ENCODE measurements at places on chromosomes 11 and 22.

DNA sequence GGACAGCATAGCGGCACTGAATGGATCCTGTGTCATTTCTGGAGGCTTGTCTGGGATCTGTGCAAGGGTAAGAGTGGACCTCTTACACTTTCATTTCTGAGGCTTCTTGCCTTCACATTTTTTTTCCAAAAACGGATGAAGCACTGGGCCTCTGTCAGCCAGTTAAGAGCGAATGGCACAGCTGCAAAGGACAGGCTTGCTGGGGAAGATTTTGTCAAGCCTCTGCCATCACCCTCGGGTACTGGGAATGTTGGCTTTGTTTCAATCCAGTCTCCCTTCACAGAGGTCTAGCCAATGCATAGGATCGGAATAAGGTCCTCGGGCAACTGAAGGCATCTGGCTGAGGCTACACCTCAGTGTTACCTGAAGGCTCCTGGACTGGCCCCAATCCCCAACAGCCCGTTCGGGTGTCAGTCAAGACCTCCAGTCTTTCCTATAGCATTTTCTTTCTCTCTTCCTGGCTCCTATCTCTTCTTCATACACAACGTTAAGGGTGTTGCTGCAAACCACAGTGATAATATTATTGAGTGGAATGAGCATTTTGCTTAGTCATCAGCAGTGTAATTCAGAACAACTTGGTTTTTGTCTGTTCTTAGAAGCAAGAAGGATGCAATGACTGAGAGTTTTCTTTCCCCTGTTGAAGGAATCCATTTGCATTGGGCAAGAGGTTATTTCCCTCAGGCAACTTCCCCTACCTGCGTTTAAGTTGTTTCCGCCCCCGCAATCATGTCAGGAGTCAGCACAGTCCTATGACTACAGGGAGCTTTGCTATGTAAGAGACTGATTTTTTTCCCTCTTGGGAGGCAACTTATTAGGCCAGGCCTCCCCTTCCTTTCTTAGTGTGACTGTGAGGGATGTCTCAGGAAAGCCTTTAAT is 22.8 kb downstream of the NPAT start:
- DNase-seq = no peak

DNA sequence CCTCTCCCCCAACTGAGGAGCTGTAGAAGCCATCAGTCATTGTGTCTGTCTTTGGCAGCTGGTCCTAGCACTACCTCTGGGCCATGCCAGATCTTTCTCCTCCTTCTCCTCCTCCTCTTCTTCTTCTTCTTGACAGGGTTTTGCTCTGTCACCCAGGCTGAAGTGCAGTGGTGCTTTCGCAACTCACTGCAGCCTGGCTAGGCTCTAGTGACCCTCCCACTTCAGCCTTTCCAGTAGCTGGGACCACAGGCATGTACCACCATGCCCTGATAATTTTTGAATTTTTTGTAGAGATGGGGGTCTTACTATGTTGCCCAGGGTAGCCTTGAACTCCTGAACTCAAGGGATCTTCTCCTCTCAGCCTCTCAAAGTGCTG is 50.1 kb upstream of the SHANK2 start:
- no peak for DNase-seq

- DNase-seq = no peak
These were observed 36.8 kb downstream of the TBX1 start for GRCh38 chr22:19797086-19798002.

GRCh38 chr22:20296598-20296997 is 23.3 kb downstream of the DGCR6L start:
- no peak for DNase-seq

- DNase-seq = no peak
These were observed 18.1 kb downstream of the SMARCB1 start for GRCh38 chr22:23804781-23805291.

- DNase-seq = peak; percentile 37
These were observed at the start of gene LTBP3 for GRCh38 chr11:65558002-65558929. Gene LTBP3 (minus strand): TSS chr11:65558359. CDS start chr11:65557959, 400 bp downstream.

- DNase-seq = peak; percentile 85
These were observed 35.6 kb upstream of the TPBGL start for GRCh38 chr11:75204685-75205563.

- DNase-seq = no peak
These were observed 36.6 kb downstream of the KCNJ1 start for GRCh38 chr11:128830290-128831173.

DNA sequence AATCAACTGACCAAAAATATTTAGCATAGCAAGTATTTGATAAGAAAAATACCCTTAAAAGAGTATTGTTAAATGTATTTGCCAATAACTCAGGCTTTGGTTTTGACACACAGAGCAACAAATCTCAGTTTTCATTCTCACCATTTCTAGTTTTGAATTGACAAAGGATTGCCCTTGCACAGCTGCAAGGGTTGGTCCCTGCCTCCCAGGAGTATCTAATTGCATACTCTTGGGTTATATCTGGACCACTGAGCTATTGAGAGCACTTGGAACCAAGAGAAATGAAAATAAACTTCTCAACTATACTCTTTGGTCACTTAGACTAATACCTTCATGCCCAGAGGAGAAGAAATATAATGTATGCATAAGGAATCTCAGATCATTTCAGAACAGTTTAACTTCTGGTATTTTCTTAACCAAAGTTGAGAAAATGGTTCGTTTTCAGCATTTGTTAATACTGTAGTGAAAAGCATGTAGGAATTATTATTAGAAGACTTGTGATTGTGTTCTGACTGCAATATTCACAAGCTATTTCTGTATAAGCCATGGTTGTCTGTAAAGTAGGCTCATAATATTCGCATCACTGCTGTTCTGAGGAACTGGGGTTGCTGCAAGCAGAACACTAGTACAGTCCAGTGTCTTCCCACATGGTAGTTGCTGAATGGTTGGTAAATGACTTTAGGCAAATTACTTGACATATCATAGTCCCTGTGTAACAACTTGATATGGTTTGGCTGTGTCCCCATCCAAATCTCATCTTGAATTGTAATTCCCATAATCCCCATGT is 7.9 kb downstream of the C2CD3 start:
- DNase-seq = no peak

DNA sequence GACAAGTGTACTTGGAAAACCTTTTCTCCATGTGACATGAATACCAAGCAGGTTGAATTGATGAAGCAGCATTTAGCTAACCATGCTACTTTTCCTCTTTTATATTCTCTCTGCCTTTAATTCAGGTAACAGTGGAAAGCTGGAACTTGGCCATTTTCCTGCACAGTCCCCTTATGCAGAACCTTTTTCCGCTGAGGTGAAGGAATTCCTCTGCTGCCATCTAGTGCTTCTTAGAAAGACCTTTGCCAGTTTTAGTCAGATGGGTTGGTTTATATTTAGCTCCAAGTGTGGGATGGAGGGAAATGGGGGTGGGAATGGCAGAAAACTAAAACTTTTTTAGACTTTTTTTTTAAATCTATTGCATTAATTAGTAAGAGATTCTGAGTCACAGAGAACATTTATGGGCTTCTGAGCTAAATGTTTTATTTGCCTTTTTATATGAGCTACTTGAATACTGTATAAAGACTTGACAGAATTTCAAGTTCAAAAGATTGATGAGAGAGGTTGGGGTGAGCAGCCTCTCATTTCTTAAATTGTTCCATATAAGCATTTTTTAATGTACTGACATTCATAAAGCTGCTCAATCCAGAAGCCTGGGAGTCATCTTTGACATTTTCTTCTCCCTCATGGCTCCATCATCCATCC is 153.9 kb upstream of the ZC3H12C start:
- DNase-seq = peak; percentile 84

GRCh38 chr11:77724636-77725035 is 87.0 kb upstream of the CLNS1A start:
- no peak for DNase-seq

- DNase-seq = no peak
These were observed 35.6 kb downstream of the GAS2 start for GRCh38 chr11:22702031-22702430.

GRCh38 chr11:45041596-45041995 is 90.9 kb upstream of the TP53I11 start:
- peak; percentile 92 for DNase-seq

GRCh38 chr11:63667995-63668795 is 3.0 kb downstream of the ATL3 start:
- DNase-seq = no peak

GRCh38 chr11:46736615-46737014 is 17.6 kb downstream of the F2 start:
- DNase-seq = no peak

GRCh38 chr11:6703247-6704063 is 20.3 kb upstream of the MRPL17 start:
- DNase-seq = no peak

DNA sequence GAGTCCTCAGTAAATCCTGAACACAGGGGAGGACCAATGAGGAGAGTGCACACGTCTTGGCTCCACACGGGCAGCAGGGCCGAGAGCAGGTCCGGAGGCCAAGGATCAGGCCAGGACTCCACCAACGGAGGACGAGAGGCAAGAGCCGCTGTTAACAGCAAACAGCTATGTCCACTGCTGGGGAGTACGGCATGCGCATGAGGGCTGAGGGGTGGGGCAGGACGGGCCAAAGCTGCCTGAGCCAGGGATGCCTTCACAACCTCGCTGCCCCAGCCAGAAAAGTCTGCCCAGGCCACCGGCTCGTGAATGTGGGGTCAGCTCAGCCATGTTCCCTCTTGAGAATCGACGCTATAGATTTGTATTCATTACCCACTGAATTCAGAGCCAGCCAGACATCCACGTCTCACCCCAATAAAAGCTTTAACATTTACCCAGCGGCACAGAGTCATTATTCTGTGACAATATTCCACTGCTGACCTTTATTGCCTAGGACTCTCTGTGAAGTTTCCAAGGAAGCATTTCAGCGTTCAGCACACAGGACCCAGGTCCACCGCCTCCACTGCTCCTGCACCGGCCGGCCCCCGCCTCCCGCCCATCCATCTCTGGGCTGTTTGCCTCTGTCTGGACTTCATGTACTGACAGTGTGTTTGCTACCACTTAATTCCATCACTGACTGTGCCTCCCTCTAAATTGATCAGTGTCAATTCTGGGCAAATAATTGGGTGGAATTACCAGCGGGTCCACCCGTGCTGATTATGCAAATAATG is 384.9 kb downstream of the SHANK2 start:
- DNase-seq = no peak

DNA sequence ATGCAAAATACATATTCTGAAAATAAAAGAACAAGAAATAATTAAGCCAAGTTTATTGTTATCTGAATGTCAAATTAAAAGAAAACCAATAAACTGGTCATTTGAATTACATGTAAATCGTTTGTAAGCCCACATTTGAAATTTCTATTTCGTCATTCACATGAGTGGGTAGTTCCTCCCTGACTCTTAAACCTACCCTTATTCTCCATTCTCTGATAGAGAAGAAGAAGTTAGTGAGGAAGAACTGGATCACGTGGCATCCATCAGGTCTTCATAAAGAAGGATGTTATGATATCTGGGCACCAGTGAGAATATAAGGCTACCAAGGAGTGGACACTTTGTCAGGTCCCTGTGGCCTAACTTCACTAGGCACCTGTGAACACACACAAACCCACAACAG is 328.1 kb downstream of the OPCML start:
- DNase-seq = no peak

- DNase-seq = peak; percentile 97
These were observed at the start of gene SMDT1 for GRCh38 chr22:42079319-42080251. Gene SMDT1 (plus strand): TSS chr22:42079700. CDS start chr22:42079769, 69 bp downstream.

DNA sequence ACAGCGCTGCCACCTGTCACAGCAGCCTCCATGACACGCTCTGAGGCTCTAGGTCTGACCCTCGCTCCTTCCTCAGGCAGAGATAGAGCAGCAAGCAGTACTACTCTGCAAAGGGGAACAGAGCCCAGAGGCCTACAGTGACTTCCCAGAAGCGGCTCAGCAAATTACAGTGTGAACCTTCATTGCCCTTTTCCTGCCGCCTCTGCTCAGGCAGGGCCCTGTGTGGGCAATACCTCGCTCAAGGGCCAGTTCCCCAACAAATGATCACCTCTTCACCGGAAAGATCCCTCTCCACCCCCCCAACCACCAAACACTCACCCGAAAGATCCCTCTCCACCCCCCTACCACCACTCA is 12.3 kb downstream of the KIAA0930 start:
- no peak for DNase-seq

GRCh38 chr22:46065691-46066454 is 84.5 kb upstream of the PPARA start:
- DNase-seq = no peak

DNA sequence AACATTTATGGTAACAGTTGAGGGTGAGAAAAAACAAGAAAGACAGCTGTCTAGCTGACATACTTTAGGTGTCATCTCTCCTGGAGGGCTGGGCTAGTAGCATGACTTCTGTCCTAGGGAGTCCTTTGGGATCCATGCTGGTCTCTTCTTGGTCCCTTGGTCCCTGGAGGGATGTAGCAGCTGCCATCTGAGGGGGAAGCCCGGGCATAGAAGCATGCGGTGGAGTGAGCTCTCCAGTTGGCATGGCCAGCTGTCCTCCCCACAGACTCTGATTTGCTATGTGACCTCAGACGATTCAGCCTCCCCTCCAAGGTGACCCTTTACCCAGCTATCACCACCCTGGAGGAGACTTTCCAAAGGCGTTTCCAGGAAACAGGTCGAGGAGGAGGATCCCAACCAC is 28.7 kb downstream of the POU2F3 start:
- no peak for DNase-seq

GRCh38 chr22:35697142-35697541 is 20.5 kb upstream of the APOL5 start:
- no peak for DNase-seq

- DNase-seq = no peak
These were observed 46.4 kb downstream of the ARHGAP20 start for GRCh38 chr11:110665689-110666465.

GRCh38 chr11:68048681-68049508 is 10.1 kb downstream of the TCIRG1 start:
- DNase-seq = no peak

DNA sequence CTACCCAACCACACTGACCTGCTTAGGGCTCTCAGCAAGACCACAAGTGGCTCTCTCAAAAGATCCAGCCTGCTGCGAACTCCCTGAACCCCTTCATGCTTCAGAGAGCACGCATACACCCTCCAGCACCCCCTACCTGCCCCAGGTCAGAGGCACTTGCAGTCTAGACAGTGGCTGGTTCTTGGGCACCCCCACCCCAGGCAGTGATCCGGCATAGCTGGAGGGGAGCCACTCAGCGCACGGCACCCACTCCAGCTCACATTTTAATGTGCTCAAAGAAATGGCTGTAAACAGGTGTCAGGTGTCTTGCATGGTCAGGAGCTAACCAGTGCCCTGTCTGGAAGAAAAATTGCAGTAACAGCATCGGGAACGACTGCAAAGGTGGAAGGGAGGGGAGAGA is 140.8 kb downstream of the PKNOX2 start:
- no peak for DNase-seq

Measured in NCI-H1092 (cell line).